GM13977 (cell line): ENCODE measurements at places on chromosomes 13 and 19.

DNA sequence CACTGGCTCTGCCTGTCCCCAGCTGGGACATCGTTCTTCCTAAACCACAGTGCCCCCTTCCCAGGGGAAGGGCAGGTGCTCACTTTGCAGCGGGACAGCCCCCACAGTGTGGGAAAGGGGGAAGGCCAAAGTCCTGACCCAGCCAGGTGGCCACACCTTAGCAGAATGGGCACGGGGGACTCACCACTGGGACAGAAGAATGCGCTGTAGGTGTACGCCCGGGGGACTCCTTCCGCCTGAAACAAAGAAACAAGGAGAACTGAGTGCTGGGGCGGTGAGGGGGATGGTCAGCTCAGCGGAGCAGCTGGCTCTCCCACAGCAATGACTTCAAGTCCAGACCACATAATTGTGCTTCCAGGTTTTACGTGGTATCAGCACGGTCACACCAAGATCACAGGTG is 49.4 kb downstream of the F2RL3 start:
- DNase-seq, result no peak

DNA sequence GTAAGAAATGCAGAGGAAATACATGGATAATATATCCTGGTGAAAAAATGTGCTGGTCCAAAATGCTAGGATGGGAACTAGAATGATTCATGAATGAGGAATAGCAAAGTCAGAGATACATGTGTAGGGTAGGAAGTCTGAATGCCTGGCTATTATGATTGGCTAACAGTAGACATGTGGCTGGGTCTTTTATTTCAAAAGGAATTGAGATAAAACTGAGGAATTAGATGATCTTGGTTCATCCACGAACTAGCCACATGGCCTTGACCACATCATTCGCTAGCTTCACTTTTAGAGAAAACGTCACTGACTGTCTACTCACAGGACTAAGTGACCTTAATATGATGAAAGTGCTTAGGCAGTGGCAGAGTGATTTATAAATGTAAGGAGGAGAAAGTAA is 103.1 kb downstream of the TRPC4 start:
- no peak for DNase-seq

DNA sequence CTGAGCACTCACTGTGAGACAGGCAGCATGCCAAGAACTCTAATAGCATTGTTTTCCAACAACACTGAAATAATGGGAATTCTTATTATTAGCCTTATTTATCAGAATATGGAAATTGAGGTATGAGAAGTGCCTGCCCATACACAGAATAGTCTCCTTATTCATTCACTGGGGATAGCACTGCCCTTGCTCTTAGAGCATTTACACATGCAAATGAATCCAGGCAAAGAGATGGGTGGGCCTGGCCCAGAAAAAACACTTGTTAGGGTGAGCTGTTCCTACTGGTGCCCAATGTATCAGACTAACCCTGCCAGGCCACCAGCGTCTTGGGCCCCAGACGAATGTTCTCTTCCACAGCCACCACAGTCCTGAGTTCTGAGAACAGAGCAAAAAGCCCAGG is 112.9 kb downstream of the TUBA3C start:
- DNase-seq, result no peak

- DNase-seq, result no peak
Measured at GRCh38 chr13:23851106-23851505, 38.1 kb downstream of the MIPEP start.

- DNase-seq, result no peak
Measured at GRCh38 chr13:50617134-50617721, 226.3 kb downstream of the DLEU7 start.

DNA sequence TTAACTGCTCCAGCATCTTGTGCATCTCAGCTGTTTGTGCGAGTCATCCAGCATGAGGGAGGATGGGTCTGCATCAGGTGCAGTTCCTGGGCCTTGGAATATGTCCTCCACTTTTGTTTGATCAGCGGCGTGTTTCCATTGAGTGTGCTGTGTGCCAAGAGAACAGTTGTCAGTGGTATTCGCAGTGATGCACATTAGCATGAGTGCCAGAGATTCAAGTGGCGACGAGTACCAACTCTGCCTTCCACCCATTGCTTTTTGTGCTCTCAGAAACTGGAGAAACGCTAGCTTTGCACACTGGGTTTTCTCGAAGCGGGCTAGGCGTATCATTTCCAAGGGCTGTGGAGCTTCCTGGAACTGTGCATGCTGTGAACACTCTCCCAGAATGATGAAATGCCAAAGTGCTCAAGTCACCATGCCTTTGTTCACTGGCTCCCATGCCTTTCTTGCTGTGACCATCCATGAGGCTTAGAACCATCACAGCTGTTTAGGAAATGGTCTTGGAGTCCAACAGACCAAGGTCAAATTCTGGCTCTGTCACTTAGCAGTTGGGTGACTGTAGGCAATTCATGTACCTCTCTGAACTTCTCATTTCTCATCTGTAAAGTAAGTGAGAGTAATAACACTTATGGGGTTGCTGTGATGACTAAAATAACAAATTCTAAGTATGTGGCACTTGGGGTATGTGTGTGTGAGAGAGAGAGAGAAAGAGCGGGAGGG is 18.4 kb downstream of the LRCH1 start:
- DNase-seq, result peak; percentile 50

DNA sequence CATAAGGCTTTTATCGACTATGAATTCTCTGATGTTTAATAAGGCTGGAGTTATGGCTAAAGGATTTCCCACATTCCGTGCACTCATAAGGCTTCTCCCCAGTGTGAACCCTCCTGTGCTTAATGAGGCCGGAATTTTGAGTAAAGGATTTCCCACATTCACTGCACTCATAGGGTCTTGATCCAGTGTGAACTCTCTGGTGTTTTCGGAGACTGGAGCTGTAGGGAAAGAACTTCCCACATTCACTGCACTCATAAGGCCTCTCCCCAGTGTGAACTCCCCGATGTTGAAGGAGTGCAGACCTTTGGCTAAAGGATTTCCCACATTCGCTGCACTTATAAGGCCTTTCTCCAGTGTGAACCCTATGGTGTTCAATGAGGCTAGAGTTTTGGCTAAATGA is 7.4 kb downstream of the ZNF154 start:
- DNase-seq, result no peak

GRCh38 chr13:24218977-24219376 is 58.5 kb downstream of the SPATA13 start:
- DNase-seq, result no peak

- no peak for DNase-seq
Measured at GRCh38 chr19:51029718-51030117, 3.3 kb upstream of the KLK11 start.

- DNase-seq, result no peak
Measured at GRCh38 chr13:98534821-98535220, 42.1 kb downstream of the STK24 start.

GRCh38 chr19:55597501-55597921 is 1.8 kb downstream of the FIZ1 start:
- DNase-seq, result no peak

- DNase-seq, result no peak
Measured at GRCh38 chr19:6362027-6362350, 658 bp downstream of the CLPP start.

- no peak for DNase-seq
Measured at GRCh38 chr19:41392775-41393174, 4.4 kb downstream of the EXOSC5 start.

DNA sequence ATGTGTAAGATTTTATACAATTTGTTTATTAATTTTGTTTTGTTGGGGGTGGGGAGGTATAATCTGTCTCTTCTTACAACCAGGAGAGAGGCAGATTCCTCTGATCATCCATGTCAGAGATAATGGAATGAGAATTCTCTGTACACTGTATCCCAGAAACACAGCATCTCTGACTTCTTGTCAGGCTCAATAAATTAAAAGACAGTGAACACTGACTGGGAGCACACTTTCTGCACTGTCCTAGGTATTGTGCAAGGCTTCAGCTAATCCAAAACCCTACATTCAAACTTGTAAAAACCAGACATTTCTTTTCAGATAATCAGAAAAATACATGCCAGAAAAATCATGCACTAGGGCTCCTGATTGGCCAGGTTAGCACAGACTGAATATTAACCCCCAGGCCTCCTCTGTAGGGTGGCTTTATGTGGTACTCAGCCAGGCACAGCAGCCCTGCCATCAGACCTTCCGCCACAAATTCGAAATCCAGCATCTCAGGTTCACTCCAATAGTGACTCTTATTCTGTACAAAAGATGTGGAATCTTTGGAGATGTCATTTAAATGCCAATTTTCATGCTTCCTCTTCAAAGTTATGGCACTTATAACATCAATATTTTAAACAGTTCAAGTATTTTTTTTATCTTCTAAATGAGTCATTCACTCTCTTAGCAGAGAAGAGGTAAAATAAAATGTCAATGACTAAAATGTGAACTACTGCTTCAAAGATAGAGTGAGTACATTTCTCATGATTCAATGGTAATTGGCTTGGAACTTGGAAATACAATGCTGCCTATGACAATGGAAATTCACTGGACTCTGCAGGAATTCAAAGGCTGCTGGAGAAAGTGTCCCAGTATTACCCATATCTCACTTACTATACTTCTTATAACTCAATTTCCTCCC is 211.5 kb downstream of the KLF12 start:
- DNase-seq, result no peak

GRCh38 chr19:10271543-10272086 is 695 bp downstream of the ICAM1 start:
- peak; percentile 72 for DNase-seq

DNA sequence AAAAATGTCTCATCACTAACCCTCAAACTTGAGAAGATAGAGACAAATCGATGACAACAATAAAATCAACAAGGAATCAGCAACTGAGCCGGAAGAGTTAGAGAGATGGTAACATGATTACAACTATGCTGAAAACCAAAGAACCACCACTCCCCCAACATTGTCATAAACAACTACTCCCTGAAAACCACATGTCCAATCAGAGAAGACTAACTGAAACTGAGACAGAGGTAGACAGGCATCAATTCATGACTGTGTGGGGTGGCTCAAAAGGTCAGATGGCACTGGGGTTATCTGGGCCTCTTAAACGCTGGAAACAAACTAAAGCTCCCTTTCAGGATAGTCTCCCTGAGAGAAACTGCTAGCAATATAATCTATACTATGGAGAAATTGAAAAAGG is 488.8 kb downstream of the KCTD12 start:
- DNase-seq, result no peak

- DNase-seq, result no peak
Measured at GRCh38 chr13:79997244-79997643, 343.7 kb downstream of the SPRY2 start.

DNA sequence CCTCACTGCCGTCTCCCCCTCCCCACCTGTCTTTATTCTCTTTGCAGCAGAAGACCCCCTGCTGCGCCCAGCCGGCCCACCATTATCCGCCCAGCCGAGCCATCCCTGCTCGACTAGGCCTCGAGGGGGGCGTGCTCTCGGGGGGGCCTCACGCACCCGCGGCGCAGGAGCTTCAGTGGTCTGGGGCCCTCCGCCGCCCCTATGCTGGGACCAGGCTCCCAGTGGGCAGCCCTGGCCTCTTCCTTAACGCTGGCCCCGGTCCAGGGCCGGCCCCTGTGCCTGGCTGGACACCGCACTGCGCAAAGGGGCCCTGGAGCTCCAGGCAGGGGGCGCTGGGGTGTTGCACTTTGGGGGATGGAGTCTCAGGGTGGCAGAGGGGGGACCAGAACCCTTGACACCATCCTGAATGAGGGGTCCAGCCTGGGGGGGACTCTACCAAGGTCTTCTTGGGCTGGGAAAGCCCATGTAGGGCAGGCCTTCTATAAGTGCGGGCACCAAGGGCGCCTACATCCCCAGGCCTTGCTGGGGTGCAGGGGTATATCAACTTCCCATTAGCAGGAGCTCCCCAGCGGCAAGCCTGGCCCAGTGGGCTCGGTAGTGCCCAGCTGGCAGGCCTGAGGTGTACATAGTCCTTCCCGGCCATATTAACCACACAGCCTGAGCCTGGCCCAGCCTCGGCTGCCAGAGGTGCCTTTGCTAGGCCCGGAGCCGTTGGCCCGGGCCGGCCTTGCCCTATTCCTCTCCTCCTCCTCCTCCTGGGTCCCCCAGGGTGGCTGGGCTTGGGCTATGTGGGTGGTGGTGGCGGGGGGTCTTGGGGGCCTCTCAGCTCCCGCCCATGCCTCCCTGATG is 4.9 kb downstream of the TMED1 start:
- no peak for DNase-seq

GRCh38 chr13:111265006-111265700 is 55.3 kb upstream of the TEX29 start:
- no peak for DNase-seq

DNA sequence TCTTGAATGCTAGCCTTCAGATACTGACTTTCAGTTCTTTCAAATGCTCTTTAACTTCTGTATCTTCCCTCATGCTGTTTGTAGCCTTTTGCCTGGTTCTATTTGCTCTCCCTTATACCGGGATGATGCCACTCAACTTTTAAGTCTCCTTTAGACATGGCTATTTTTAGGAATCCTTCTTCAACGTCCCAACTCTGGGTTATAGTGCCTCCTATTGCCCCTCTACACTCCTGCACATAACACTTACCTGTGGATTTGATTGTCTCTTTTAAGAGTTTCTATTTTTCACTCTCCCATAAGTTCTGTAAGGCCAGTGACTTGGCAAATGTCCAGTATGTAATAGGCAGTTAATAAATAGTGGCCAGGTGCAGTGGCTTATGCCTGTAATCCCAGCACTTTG is 343.0 kb downstream of the KLF5 start:
- DNase-seq, result no peak

GRCh38 chr13:91232716-91233115 is 114.8 kb upstream of the MIR17HG start:
- DNase-seq, result no peak

DNA sequence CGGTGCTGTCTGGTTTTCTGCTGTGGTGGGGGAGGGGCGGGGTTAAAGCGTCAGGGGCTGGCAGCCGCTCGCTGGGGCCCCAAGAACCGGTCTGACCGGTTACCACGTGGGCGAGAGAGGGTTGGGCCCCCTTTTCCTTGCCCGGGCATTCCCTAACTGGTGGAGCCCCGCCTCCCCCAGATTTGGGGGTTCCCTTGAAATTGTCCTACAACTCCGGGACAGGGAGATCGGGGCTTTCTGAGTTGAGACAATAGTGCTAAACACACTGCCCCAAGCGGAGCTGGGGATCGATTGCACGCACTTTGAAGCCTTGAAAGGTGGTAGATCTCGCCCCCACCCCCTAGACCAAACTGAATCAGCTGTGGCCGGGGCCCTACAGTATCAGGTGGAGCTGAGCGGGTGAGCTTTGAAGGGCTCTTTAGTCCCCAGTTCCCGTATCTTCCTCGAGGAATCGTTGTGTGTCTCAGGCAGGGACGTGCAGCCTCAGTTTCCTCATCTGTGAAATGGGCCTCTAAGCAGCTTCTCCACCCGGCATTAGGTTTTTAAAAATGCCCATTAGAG is 4.8 kb downstream of the IER2 start:
- peak; percentile 83 for DNase-seq

DNA sequence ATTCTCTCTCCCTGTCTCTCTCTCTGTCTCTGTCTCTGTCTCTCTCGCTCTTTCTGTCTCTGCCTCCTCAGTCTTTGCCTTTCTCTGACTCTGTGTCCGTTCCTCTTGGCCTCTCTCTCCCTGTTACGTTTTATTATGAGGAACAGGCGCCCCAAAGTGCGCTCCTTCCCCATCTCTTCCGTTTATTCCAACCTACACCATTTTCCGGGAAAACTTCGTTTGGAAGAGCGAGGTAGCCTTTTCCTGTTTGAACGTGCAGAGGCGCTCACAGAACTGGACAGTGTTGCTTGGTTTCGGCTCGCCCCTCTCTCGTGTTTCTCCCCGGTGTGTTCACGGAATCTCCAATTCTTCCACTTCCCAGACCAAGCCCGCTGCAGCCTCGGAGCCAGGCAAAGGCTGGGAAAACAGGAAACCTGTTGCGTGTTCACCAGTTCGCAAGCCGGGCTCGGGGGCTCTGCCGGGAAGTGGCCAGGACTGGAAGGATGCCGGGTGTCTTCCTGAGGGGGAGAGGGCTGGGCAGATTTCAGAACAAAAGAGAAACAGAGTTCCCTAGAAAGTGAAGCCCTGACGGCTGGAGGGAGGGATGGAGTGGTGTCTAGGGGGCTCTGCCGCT is 605 bp downstream of the TMEM255B start:
- no peak for DNase-seq
